ENCODE measurements at places on chromosomes 1 and 21. TPM values are rescaled to one million over a fixed set of nuclear protein-coding genes. Genes with fewer than 3 reads are reported as not detected.

DNA sequence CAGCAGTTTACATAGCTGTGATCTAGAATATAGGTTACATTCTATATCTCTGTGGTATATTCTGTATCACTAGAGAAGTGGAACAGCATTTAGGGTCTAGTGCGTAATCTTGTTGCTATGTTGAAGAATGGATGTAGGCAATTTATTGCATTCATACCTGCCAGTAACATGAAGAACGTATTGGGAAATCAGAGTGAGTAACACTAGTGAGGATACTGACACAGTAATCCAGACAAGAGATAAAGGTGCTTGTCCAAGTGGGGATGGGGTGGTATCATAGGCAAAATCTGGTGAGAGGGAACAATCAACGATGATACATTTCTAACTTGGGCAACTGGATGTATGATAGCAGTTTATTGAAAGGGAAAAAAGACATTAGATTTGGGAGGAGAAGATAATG is 9.8 kb downstream of the PPP2R5A start:
- DNase-seq, result no peak

GRCh38 chr21:27157097-27157496 is 190.2 kb upstream of the ADAMTS5 start:
- no peak for DNase-seq

DNA sequence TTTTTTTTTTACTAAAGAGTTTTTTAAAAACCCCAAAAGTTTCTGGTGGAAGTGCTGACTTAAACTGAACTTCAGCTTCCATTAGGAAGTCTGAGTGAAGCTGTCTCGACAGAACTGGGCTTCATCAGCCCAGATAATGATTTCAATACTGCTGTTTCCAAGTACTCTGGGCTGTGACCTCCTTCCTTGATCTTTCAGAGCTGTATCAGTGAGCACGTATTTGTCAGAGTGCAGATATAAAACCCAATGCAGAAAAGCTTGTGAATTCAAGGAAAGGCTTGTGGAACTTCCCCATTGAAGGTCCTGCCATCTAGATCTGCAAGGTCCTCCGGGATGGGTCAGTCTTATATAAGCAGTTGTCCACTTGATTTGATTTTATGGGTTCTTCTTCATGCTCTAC is 50.1 kb upstream of the RGS21 start:
- no peak for DNase-seq

Gene ARID4B
- 18.3 TPM for total RNA-seq

GRCh38 chr1:109252893-109253802 is 3.8 kb downstream of the CELSR2 start:
- DNase-seq, result no peak

Gene BTBD8
- 4.4 TPM for total RNA-seq

Gene KRTAP23-1
- total RNA-seq, result not detected

GRCh38 chr1:201942129-201942495 is 4.2 kb downstream of the LMOD1 start:
- no peak for DNase-seq

DNA sequence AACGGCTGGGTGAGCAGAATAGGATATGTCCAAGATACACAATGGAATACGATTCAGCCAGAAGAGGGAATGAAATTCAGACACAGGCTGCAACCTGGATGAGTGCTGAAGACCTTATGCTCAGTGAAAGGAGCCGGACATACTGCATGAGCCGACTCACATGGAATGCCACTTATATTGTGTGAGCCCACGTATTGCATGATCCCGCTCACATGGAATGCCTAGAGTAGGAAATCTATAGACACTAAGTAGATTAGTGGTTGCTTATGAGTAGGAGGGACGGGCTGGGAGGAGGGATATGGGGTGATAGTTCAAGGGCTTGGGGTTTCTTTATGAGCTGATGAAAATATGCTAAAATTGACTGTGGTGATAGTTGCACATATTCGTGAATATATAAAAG is 26.8 kb downstream of the TMPRSS2 start:
- DNase-seq, result no peak

DNA sequence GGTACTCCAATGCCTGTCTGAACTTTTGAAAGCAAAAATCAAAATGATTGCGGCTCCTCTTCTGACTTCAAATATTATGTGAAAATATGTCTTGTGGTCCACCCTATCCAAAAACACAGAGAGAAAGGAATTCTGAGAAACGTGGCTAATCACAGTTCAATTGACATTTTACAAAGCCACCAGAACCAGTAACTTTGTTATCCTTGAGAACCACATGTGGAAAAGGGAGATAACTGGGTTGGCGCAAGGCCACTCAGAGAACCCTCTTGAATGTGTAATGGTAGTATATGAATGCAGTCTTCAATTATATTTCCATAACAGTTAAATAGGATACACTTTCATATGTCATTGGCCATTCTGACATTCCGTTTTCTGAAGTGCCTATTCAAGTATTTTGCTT is 1030.0 kb upstream of the TMPRSS15 start:
- DNase-seq, result no peak

GRCh38 chr21:44043613-44044012 is 31.5 kb downstream of the TRAPPC10 start:
- no peak for DNase-seq

Gene CASQ2
- total RNA-seq, result 879 TPM
